ENCODE measurements at places on chromosomes 5 and 9.

- DNase-seq: no peak
Observed at GRCh38 chr9:105711867-105712266, 17.5 kb downstream of the TMEM38B start.

DNA sequence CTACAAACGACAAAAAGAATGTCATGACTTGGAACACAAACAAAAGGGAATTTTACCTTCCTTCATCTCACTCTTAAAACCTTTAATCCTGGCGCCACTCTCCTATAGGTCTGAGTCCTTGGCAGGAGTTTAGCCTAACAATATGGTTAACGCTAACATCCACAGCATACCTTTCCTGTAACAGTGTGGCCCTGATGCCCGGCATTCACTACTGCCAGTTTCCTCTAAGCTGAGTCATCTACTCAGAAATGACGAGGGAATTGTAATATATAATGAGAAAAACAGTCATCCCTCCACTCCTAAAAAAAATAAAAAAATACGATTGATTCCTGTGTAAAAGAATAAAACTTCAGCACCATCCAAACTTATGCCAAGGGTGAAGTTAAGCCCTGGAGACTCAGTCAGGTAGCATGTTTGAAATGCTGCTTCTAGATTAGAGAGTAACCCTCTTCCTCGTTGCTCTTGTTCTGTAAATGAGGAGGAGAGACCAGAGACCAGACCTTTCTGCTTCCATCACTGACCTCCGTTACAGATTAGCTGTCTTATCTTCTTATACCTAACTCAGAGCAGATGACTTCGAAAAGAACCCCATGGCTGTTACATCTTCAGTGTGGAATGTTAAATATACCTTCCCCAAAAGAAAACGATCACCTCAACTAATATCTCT is 37.4 kb downstream of the CCDC125 start:
- no peak for DNase-seq

- no peak for DNase-seq
Observed at GRCh38 chr5:123582550-123583285, 70.7 kb downstream of the CSNK1G3 start.

DNA sequence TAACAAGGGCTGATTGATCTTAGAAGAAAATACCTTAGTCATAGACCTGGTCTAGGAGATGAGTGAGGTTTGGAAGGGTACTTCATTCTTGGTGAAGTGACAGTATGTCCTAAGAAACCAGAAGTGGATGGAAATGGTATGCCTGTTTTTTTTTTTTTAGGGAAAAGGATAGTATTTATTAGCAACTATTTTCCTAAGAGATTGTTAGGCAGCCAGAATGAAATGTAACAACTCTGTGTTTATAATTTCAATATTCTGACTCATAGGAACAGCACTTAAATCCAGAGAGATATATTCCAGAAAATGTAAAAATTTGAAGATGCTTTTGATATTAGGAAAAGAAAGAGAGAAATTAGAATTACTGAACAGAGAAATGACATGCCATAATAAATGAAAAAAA is 21.2 kb upstream of the ARL14EPL start:
- no peak for DNase-seq

DNA sequence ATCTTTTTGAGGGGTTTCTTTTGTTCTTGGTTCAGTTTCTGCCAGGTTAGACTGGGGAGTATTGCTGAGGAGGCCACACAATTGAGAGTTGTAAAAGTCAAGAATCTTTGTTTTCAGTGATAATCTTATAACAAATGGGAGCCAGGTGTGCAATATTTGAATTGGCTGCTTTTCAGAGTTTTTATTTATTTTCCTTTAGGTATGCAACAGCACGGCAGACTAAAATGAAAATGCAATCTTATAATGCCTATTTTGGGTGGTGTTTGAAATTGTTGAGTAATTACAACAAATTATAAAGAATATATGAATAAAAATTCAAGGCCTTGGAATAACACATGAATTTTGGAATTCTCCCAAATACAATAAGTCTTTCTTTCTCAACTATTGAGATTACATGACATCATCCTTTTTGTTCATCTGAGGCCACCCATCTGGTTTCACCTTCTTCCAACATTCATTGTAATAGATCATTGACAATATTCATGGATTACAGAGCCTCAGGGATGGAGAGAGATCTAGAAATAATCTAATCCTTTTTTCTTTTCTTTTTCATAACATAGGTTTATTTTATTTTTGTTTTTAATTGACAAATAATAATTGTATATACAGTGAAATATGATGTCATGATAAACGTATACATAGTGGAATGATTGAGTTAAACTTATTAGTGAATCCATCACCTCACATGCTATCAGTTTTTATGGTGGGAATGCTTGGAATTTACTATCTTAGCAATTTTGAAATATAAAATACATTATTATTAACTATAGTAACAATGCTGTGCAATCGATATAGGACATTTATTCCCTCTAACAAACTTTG is 1061.0 kb downstream of the NR2F1-AS1 start:
- no peak for DNase-seq

GRCh38 chr5:173736923-173737412 is 120.5 kb upstream of the BOD1 start:
- peak; percentile 53 for DNase-seq

GRCh38 chr5:95908799-95909198 is 52.9 kb downstream of the ELL2 start:
- no peak for DNase-seq

- no peak for DNase-seq
Observed at GRCh38 chr9:125700791-125701190, 6.2 kb downstream of the MAPKAP1 start.

DNA sequence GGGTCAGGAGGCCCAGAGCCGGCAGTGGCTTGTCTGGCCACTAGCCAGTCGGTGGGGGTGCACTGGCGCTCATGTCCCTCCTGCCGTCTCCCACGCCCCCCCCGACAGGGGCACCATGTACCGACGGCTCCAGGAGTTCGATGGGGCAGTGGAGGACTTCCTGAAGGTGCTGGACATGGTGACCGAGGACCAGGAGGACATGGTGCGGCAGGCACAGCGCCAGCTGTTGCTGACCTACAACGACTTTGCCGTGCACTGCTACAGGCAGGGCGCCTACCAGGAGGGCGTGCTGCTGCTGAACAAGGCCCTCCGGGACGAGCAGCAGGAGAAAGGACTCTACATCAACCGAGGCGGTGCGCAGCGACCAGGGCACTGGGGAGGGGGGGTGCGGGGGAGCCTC is 8.1 kb downstream of the TTC16 start:
- no peak for DNase-seq

- DNase-seq: no peak
Observed at GRCh38 chr9:127963041-127963358, 17.8 kb downstream of the EEIG1 start.

DNA sequence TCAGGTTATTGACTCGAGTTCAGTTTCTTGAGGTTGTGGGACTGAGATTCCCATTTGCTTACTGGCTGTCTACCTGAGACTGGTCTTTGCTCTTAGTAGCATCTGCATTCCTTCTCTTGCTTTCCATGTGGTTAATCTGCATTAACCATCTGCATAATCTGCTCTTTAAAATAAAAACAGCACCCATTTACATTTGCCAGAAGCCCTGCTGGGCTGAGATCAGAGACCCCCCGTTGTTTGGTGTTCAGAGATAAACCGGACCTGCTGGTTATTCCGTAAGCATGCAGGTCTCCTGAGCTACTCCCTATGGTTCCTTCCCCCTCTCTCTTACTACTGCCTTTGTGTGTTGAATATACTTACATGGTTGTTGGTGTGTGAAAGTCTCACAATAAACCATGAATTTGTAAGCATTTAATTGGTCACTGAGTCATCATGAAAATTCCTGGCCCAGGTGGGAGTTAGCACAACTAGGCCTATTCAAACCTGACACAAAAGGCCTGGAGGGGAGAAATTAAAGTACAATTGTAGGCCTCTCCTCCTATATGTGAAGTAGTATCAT is 396.7 kb downstream of the MRPS30 start:
- no peak for DNase-seq

- DNase-seq: no peak
Observed at GRCh38 chr5:96031180-96031579, 69.5 kb upstream of the ELL2 start.

DNA sequence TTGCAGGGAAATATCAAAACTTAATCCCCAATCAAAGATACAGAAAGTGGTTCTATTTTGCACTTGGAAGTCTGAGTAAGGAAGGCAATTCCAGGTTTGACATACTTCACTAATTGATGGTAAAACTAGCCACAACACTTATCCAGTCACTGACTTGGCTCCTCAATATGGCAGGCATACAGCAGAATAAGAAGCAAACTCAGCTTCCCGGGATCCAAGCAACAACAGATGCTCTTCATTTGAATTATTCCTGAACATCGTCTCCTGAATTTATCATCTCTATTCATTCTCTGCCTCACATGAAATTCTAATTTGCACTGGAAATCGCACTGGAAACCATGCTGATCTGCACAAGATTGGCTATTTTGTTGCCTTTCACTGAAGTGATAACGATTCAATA is 629.6 kb downstream of the PRELID2 start:
- DNase-seq: no peak

- no peak for DNase-seq
Observed at GRCh38 chr5:16490911-16491310, 25.3 kb upstream of the ZNF622 start.

DNA sequence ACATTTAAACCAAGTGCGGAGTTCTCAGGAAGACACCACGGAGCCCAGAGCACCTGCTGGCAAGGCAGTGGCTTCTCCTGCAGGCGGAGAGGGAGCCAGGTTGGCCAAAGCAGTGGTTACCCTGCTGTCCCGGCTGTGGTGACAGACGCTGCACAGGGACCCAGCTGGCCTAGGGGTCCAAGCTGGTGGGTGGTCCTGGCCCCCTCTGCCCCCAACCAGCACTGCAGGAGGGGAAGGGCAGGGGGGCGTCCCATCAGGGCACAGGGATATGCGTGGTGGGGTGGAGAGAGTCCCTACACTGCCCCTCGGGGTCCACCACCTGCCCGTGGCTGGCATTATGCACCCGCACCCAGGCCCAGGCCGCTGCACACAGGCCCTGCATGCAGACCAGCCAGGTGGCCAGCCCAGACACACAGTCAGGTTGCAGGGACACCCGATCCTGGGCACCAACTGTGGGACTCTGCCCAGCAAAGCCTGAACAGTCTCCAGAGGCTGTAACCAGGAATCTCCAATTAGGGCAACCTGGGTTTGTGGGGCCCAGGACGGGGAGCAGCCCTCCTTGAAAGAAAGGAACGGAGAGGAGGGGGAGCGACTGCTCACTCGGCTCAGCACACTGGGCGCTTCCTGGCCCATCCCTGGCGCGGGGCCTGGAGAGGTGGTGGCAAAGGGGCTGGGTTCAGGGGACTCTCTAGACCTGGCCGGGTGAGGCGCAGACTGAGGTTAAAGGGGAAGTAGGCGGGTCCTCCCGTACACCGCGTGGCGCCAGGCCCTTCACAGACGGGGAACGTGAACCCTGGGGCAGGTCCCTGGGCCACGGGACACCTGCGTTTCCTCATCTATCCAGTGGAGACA is 46.3 kb downstream of the NACC2 start:
- no peak for DNase-seq

GRCh38 chr9:126169736-126170135 is 156.9 kb upstream of the MVB12B start:
- no peak for DNase-seq

- DNase-seq: no peak
Observed at GRCh38 chr5:15480436-15480835, 19.5 kb upstream of the FBXL7 start.

GRCh38 chr5:2415678-2416077 is 335.8 kb downstream of the IRX2 start:
- DNase-seq: no peak

- DNase-seq: no peak
Observed at GRCh38 chr5:142314606-142315005, 10.2 kb downstream of the SPRY4 start.

DNA sequence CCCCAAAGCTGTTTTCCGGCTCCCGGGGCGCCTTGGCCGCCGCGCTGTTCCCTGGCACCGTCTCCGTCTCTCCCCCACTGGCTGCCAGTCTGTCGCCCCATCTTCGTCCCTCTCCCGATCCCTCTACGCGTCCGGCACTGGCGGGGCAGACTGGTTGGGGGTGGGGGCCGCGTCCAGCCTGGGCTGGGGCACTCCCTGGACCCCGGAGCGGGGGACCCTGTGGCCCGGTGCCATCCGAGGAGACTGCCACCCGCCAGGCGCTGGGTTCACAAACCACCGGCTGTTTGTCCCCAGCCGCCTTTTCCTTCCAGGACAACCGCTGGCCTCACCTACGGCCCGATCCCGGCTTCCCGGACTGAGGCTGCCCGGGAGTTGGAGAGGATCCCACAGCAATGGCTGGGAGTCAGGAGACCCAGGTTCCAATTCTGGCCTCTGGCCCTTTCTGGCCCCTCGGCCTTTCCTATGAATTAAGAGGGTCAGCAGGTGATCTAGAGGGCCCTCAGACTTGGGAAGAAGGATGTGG is 1.0 kb upstream of the FIBCD1 start:
- DNase-seq: no peak
